ENCODE measurements at places on chromosomes 1 and 21.

GRCh38 chr1:66351913-66352312 is 182.0 kb upstream of the SGIP1 start:
- DNase-seq, result no peak

DNA sequence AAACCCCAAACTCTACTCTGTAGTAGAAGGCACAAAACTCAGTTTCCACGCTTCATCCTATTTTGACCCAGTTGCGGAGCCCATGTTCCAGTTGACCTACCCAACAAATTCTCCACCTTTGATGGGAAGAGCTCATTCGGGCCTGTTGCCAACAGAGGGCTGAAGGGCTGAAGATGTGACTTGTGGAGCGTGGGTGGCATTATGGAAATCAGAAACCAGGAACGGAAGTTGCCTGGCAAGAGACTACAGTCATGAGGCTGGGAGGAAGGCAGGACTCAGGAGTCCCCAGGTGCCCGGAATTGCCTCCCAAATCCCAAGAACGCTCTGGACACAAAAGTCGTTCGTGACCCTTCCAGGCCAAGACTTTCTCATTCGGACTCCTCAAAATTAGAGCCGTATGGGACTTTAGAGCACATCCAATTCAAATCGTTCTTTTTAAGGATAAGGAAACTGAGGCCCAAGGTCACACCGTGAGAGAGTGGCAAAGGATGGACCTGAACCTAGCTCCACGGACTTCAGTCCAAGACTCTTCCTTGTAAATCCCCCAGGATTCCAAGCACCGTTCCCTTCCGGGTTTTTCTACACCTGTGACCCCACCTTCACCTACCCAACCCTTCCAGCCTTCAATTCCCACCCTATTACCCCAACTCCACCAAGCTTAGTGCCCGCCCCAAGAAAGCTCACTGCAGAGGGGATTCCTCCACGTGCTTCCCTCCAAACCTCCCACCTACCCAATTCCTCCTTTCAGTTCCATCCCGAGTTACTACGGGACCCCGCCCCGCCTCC is 739 bp downstream of the SMG5 start:
- no peak for DNase-seq

DNA sequence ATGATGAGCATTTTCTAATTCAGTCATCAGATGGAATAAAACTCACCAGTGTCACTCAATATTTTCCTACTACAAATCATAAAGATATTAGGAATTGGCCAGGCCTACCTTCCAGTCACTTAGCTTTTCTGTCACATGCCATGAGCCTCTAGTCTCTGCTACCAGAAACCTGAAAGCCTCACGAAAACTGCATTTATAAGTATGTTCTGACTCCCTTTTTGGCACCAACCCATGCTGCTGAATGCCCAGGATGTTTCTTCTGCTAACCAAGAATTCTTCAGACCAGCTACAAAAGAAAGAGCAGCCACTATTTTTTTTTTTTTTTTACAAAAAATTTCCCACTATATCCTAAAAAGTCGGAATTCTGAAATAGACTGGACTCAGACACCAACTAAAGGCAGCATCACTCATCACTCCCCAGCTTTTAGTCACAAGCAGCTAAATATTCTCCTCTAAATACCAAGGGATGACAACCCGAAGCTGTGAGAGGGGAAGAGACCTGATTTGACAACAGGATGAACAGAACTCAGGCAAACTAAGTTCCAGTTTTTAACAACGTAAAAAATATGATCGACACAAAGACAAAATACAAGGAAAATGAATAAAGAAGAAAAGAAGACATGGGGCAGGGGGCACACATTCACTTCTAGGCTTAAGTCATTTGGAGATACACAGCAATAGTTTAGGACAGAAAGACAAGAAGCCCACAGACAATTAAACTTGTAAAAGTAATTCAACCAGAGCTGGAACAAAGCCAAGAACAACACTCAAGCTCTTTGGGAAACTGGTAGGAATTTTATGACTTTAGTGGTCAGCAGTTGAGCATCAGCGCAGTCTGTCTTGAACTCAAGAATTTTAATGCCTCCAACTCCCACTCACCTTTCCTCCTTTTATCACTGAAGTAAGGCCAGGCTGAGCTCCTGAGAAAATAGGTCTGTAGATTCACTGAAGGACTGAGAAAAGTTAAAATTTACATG is 1.7 kb downstream of the DCAF8 start:
- no peak for DNase-seq

- no peak for DNase-seq
These were observed 75.8 kb upstream of the SDC3 start for GRCh38 chr1:30984165-30984889.

- no peak for DNase-seq
These were observed 74.1 kb upstream of the PLXNA2 start for GRCh38 chr1:208318150-208318734.

- DNase-seq, result no peak
These were observed 19.9 kb downstream of the FMN2 start for GRCh38 chr1:240111558-240111957.

GRCh38 chr1:187537936-187538335 is 709.2 kb downstream of the PLA2G4A start:
- no peak for DNase-seq

DNA sequence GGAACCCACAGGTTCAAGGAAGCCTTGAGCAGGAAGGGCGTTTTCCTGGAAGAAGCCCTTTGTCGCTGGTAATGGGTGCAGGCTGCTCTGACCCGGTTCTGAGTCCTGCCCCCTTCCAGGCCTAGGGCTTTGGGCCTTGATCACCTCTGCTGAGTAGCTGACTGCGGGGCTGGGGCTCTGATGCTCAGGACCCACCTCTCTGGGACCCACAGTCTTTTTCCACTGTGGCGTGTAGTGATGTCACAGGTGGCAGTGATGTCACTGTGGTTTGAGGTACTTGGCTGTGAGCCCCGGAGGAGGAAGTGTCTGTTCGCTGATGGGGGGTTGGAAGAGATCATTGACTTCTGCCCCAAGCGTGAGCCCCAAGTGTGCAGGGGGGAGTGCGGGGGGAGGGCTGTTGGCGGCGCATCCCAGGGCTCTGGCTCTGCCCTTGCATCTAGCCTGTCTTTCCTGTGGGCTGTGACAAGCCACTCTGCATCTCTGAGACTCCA is 6.9 kb downstream of the TNFRSF1B start:
- DNase-seq, result no peak

GRCh38 chr1:9755441-9755995 is 68.2 kb downstream of the CLSTN1 start:
- DNase-seq, result no peak
